LoVo (cell line): ENCODE measurements at places on chromosomes 7 and 10.

- no peak for DNase-seq
Measured at GRCh38 chr7:129535896-129536295, 33.6 kb downstream of the SMKR1 start.

GRCh38 chr10:84108797-84109196 lies 30.5 kb upstream of the GHITM start:
- DNase-seq, result no peak

DNA sequence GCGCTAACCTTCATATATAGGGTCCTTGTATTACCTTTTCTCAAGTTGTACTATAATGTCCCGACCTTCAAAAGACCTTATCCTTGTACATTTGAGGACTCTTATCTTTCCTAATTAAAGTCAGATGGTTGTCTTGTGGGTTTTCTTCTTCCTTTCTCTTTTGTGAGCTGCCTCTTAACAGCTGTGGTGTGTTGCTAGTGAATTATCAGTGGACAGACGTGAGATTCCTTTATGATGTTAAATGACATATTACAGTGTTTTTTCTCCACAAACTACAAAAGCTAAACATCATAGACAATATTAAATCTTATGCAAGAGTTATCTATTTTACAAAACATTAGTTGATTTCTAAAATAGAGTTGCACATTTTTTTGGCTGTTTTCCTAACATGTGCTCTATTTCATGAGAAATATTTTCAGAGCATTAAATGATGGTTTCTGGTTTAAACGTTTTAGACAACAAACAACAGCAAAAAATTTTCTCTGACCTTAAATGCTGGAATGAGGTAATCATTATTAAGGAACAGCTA lies 272.2 kb upstream of the NPVF start:
- no peak for DNase-seq

- DNase-seq, result no peak
Measured at GRCh38 chr7:128919241-128919640, 8.7 kb upstream of the KCP start.

DNA sequence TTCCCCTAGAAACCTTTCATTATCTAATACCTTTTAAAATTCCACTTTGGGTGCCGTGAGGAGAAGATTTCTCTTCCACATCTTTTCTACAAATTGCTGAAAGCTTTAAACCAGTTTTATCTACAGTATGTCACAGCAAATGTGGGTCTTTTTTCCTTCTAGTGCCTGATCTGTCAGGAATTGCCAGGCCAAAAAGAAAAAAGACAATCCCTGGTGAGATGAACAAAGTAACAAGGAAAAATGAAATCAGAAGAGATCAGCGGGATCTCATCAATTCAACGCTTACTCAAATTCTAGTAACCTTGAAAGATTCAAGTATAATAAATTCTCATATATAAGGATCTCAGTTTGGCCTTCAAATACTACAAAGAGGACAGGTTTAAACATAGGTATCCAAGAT lies 449.5 kb downstream of the CALN1 start:
- no peak for DNase-seq

GRCh38 chr10:8050556-8051108 lies 3.9 kb upstream of the GATA3 start:
- peak; percentile 44 for DNase-seq

GRCh38 chr7:135840591-135840990 lies 92.0 kb upstream of the FAM180A start:
- no peak for DNase-seq

- no peak for DNase-seq
Measured at GRCh38 chr10:29100505-29100904, 188.4 kb upstream of the LYZL1 start.

DNA sequence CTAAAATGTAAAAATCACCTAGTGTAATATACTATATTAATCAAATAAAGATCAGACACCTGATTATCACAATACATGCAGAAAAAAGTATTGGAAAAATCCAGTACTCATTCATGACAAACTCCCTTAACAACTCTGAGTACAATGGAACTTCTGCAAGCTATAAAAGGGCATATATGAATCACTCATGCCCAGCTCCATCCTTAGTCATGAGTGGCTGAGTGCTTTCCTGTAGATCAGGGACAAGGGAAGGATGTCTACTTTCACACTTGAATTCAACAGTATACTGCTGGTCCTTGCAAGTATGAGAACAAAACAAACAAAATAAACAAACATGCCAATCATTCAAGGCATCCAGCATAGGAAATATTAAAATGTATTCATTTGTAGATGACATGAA lies 116.5 kb downstream of the ADARB2 start:
- DNase-seq, result no peak

DNA sequence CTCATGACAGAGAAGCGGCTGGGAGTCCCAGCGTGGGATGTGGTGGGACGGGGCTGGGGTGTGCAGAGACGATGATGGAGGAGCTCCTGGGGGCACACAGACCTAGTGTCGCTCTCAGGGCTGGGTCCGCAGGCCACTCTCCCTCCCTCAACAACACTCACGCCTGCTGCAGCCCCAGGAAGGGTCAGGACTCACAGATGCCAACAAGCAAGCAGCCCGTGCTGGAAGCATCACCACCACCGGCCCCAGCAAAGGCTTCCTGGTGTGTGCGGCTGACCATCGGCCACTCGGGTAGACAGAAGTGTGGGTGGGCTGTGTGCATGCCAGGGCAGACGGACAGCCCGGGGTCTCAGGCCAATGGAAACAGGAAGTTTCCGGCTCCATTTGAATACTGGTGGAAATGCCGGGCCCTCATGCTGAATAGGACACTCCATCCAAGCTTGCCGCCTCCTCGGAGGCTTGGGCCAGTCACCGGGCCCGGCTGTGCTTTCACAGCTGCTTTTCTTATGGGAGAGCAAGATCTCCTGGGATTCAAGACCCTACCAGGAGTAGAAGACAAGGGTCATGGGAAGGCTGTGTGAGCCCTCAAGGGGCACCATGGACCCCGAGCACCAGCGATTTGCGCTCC lies 178.1 kb downstream of the ELFN1 start:
- DNase-seq, result no peak

DNA sequence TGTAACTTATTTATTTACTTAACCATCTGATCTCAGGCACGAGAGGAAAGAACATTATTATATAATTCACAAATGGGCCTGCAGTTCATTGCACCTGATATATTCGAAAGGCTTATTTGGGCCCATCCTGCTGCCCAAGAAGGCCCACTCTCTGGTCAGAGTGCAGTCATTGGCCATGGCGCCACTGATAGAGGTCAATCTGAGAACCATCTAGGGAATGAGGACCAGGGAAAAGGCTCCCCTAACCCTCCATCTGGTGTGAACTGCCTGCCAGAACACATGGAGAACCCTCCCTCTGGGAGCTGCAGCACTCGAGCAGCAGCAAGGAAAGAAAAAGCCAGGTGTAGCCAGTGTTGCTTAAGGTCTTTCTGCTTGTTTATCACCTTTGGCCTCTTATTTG lies 136.6 kb downstream of the REEP3 start:
- DNase-seq, result no peak

- DNase-seq, result no peak
Measured at GRCh38 chr10:1556496-1556895, 180.8 kb downstream of the ADARB2 start.

DNA sequence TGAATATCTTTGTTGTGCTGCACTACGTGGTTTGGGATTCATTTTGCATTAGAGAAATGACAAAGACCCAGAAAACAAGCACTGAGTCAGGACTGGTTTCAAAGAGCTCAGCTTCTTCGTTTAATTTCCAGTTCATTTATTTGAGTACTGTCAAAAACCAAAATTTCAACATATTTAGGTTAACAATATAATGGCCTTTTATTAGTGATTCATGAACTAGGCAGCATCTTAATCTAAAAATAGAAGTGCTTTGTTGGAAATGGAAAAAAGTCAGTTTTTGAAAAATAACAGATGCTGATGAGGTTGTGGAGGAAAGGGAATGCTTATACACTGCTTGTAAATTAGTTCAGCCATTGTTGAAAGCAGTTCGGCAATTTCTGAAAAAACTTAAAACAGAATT lies 856.4 kb downstream of the LRMDA start:
- DNase-seq, result no peak

GRCh38 chr10:131703541-131703940 lies 197.3 kb upstream of the PPP2R2D start:
- no peak for DNase-seq

DNA sequence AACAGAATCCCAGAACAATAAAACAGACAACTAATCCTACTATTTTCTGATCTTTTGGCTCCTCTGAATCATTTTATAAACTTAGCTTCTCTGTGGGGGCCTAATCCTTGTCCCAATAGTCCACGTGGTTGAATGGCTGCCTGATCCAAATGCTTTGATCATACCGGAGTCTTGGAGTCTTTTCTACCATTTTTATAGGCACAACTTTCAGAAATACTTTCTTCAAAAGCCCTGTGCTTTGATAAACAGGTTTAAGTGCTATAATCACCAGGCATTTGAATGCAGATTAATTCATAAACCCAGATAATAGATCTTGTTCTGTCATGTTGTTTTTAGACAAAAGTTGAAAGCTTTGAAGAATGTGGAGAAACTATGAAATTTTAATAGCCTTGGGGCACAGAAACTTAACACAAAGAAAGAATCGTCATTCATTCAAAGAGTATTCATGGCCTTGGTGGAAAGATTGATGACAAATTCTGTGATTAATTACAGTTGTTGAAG lies 163.7 kb downstream of the AHR start:
- peak; percentile 65 for DNase-seq

GRCh38 chr10:108545921-108546320 lies 1377.4 kb downstream of the XPNPEP1 start:
- no peak for DNase-seq

DNA sequence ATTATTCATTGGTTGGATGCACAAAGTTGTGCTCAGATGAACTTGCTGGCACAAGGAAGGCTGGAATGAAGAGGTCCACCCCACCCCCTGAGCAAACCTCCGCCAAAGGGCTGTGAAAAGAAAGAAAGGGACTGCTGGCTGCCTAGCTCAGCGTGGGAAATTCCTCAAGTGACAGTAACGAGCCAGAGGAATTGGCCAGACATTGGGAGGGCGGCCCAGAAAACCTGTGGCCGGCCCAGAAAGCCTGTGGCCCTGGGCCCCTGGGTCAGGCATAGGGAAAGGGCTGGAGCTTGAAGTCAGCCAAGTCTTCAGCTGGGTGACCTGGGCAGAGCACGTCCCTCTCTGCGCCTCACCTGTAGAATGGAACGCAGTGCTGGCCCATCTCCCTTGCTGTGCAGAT lies 30.6 kb upstream of the CTBP2 start:
- no peak for DNase-seq

- no peak for DNase-seq
Measured at GRCh38 chr10:49827297-49827696, 65.2 kb upstream of the OGDHL start.

GRCh38 chr7:92631067-92631849 lies 41.1 kb upstream of the FAM133B start:
- no peak for DNase-seq

DNA sequence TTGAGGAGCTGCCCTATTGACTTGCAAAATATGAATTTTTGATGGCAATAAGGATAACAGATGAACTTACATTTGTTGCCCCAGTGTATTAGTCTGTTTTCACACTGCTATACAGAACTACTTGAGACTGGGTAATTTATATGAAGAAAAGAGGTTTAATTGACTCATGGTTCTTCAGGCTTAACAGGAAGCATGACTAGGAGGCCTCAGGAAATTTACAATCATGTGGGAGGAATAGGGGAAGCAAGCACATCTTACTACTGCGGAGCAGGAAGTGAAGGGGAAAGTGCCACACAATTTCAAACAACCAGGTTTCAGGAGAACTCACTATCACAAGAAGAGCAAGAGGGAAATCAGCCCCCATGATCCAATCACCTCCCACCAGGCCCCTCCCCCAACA lies 57.9 kb downstream of the ZNF22 start:
- DNase-seq, result no peak

DNA sequence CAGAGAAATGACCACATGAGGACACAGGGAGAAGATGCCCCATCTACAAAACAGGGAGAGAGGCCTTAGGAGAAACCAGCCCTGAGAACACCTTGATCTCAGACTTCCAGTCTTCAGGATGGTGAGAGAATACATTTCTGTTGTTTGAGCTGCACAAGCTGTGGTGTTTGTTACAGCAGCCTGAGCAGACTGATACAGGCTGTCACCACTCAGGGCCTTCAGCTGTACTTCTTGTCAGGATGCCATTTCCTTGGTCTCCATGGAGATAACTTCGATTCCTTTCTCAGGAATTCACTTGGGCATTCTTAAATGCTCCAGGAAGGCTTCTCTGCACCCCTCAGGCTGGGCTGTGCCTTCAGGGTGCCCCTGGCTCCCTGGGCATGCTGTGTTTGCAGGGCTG lies 85.7 kb upstream of the IGFBP3 start:
- DNase-seq, result no peak

DNA sequence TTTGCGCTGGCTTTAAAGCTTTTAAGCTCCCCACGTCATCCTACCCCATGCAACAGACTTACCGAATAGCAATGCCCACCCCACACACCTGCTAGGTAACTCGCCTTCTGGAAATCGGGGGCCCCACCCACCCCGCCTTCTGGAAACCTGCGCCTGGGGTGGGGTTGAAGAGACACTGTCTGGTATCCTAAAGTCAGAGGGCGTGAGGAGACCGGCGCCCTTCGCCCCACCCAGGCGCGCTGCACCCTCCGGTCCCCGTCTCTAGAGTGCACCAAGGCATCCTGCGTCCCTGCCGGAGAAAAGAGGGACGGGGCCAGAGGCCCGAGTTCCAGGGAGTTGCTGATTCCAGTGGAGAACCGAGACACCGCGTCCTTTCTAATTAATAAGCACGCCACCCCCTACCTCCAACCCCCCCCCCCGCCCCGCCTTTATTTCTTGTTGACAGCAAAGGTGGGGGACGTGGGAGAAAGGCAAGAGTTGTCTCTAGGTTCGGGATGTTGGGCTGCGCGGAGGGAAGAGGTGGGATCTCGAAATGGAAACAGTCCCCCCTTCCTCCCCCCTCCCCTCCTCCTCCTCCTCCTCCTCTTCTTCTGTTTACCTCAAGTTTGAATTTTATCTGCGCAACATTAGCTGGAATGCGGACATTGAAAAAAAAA lies 220.9 kb upstream of the MKLN1 start:
- DNase-seq, result peak; percentile 67

DNA sequence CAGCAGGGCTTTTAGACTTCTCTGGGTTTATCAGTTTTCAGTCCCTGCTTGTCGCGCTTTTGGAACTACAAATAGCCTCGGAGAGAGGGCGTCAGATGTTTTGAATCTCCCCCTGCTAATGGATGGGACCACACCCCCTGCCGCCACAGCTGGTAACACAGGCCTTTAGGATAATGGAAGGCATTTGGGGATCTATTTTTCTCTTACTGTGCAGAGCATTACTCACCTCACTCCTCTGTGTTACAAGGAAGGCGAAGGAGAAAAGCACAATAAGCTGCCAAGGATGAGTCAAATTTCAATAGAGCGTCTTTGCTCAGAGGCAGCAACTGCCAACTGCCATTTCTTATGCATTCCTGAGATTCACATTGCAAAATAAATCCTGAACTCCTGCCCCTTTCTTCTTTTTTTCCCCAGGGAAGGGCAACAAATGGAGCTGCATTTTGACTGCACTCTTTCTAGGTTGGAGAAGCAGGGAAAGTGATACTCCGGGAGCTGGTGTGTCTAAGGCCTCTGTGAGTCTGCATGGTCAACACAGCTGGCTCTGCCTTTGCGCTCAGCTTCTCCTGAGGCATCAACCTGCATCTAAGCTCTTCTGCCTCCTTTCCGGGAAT lies 31.5 kb upstream of the SMNDC1 start:
- peak; percentile 33 for DNase-seq

GRCh38 chr7:2706685-2707126 lies 18.7 kb downstream of the AMZ1 start:
- no peak for DNase-seq
